Neural crest cell (in vitro differentiated cells): ENCODE measurements at places on chromosomes 2 and 18. TPM values are rescaled to one million over a fixed set of nuclear protein-coding genes. Genes with fewer than 3 reads are reported as not detected.

Gene IL36B
- total RNA-seq: not detected in 2 replicates

Gene SLC8A1
- total RNA-seq: 4.2 and 4.7 TPM in 2 replicates

Gene LGALSL
- 29.1 and 31.1 TPM in 2 replicates for total RNA-seq

Gene RRM2
- 203 and 210 TPM in 2 replicates for total RNA-seq

Gene TRPM8
- 0.07 TPM in 1 of 2 replicates, not detected in the other for total RNA-seq

Gene IL36RN
- not detected in 2 replicates for total RNA-seq
